ENCODE measurements at places on chromosomes 16 and 17.

- DNase-seq: no peak
Observed at GRCh38 chr17:1365445-1366039, 34.5 kb downstream of the YWHAE start.

DNA sequence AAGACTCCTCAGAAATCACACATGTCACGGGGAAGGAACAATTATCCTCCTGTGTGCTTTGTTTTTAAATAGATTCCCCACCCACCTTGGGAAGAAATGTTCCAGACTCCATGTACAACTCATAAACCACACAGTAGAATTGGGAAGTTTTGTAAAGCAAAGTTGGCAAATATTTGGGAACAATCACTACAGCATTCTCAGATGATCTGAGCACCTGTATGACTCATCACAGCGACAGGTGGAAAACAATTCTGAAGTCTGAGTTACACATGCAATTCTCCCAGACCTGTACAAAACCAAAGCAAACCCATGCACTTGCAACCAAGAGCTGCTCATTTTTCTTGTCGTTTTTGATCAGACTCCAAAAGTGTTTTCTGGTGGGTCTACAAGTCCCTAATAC lies 14.4 kb upstream of the MYLK3 start:
- DNase-seq: no peak

DNA sequence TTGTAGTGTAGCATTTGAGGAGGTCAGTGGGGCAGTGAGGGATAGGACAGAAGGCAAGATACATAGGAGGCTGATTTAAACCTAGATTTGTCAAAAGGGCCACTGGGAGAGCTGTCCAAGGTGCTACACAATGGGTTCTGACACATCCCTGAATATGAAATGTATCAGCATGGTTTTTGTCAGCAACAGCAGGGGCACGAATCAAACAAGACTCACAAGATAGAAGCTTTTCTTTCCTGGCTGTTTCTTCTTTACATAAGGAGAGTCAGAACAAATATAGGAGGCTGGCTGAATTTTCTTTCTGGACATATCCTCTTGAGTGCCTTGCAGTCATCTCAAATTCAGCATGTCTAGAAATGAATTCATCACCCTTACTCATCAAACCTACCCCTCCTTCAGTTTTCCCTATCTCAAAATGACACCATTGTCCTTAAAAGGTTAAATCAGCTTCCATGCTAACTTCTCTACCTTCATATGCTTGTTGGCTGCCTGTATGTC lies 130.5 kb downstream of the NPIPB5 start:
- DNase-seq: no peak

DNA sequence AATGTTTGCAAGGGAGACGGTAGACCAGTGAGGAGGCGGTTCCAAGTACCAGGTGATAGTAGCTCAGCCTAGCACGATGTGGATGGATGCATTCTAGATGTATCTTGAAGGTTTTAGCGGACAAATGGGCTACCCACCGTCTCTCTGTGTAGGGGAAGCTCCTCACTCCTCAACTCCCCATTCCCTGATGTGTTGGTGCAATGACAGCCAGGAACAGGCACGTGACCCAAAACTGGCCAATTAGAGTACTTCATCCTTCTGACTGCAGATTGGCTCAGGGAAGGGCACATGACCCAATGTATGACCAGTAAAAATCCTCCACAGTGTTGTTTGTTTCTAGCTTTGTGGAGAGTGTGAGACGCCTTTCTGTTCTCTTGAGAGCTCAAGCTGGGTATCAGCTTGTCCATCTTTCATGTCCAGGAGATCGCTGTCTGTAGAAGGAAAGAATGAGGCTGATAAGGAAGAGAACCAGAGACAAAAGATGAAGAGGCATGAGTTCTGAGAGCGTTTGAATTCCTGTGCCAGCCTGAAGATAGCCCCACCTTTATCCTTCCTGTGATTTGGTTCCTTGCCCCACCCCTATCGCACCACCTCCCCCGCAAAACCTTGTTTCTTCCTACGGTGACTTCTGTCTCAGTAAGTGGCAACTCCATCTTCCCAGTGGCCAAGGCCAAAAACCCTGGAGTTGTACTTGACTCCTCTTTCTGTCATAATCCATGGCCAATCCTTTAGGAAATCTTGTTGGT lies 2.3 kb upstream of the BORCS6 start:
- DNase-seq: peak; percentile 82

DNA sequence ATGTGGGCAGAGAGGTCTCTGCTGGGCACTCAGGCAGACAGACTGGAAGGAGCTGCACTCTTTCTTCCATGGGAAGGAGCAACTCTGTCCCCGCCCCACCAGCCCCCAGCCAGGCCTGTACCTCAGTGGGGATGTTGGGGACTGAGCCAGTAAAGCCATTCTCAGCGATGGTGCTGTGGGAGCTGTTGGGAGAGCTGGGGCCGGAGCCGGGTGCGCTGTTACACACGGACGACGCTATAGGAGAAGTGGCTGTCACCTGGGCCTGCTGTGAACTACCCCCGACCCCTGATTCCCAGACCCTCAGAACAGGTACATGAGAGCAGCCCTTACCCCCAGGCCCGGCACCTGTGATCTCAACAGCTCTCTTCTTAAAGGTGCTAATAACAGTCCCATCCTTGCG lies 21.5 kb downstream of the G6PC3 start:
- no peak for DNase-seq

- no peak for DNase-seq
Observed at GRCh38 chr16:67969254-67970039, 1.0 kb upstream of the SLC12A4 start.

DNA sequence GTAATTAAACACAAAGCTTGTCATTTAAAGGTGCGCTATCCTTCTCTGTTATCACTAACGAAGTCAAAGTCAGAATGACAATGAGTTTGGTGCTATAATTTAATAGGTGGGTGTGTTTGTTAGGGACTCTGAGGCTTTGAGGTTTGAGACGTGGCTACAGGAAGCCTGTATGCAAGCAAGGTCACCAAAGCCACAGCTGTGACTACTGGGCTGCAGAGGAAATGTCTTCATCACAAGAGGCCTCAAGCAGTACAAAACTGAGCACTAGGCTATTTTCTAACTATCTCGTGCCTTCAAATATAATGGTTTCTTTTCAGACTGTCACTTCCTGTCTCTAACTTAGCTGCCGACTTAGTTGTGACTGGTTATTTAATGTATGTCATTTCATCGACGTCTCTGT lies 141.2 kb downstream of the AATF start:
- DNase-seq: peak; percentile 63

- DNase-seq: no peak
Observed at GRCh38 chr16:49437344-49437743, 63.7 kb downstream of the C16orf78 start.

GRCh38 chr17:66549311-66549704 lies 246.9 kb downstream of the PRKCA start:
- DNase-seq: no peak

GRCh38 chr16:19104607-19105006 lies 9.2 kb upstream of the ITPRIPL2 start:
- no peak for DNase-seq

DNA sequence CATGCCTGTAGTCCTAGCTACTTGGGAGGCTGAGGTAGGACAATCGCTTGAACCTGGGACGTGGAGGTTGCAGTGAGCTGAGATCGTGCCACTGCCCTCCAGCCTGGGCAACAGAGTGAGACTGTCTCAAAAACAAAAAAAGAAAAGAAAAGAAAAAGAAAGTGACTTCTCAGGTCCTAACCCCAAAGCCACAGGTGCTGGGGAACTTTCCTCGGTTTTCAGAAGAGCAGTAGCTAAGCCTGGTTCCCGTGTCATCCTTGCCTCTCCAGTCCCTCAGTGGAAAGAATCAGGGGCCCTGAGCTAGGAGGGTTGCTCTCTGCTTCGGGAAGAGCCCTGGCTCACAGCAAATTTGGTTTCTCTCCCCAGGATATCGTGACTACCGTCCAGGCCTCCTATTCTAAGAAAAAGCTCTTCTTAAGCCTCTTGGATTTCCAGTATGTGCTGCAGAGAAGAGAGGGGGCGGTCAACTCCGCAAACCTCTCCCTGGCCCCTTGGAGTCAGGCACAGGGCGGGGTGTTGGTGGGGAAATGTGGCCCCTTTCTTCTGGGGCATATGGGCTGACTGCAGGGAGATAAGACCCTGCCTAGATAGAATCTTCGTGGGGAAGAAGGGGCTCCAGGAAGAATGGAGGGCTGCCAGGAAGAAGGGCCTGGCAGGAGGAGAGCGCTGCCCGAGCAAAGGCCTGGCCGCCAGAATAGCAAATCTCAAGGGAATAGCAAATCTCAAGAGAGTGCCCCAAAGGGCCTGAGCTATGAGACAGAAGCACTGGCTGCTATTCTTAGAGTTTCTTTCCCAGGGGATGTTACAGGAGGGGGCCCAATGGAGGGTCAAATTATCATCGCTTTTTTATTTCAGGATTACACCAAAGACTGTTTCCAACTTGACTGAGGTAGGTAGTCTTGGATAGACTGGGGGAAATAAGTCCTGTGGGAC lies 8.3 kb upstream of the NLRC5 start:
- no peak for DNase-seq

DNA sequence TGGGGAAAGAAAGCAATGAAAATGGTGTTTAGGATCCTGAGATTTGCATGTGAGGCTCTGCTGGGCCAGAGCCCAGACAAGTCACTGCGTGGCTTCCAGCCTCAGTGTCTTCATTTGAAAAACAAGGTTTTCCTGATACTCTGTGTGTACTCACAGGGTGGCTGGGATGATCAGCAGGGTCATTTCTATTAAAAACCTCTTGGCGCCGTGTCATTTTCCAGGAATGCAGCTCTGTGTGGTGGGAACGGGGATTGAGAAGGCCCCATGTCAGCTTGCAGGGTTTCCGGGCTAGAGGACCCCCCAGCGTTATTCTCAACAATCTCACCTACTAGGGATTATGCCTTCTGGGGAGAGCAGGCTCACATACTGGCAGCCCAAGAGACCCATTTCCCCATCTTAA lies 73.5 kb downstream of the FOXL1 start:
- no peak for DNase-seq

GRCh38 chr16:57760357-57761160 lies 25.0 kb downstream of the KATNB1 start:
- DNase-seq: no peak

DNA sequence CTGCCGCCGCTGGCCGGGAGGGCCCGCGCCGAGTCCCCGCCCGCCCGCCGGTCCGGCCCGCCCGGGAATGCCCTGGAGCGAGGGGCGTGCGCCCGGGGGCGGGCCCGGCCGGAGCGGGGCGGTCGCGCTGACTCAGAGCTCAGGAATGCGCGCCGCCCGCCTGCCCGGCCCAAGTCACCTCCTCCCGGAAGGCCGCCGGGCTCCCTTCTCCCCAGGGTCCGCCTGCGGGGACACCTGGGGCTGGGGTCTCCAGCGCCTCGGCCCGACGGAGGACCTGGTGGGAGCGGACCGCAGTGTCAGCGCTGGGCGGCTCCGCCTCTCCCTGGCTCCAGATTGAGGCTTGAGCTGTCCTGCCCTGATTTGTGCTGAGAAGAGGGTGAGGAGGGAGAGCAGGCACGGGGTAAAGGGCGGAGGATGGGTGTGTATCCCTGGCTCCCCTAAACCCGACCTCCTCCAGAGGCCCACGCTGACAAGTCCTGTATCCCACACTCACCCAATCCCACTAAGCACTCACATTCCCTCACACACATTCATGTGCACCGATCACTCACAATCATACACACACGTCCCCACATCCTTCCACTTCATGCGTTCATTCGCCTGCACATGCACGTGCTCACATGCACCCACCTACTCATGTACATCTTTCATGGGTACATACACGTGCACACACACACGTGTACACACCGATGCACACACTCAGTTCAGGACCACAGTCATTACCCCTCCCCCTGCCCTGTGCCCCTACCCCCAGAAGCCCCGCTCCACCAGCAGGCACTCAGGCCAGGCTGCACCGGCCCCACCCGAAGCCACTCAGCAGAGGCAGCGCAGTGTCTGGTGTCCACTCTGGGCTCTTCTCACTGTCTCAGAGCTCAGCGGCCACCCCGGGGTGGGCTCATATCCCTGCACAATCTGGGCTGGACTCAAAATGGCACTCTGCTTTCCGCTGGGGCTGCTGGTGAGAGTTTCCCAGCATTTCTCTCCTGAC lies at the start of gene RHBDF1:
TSS of gene RHBDF1 (minus strand) at position 71 of the 988 bp plus-strand sequence. CDS start 7,616 bp downstream, outside the sequence.
- no peak for DNase-seq

DNA sequence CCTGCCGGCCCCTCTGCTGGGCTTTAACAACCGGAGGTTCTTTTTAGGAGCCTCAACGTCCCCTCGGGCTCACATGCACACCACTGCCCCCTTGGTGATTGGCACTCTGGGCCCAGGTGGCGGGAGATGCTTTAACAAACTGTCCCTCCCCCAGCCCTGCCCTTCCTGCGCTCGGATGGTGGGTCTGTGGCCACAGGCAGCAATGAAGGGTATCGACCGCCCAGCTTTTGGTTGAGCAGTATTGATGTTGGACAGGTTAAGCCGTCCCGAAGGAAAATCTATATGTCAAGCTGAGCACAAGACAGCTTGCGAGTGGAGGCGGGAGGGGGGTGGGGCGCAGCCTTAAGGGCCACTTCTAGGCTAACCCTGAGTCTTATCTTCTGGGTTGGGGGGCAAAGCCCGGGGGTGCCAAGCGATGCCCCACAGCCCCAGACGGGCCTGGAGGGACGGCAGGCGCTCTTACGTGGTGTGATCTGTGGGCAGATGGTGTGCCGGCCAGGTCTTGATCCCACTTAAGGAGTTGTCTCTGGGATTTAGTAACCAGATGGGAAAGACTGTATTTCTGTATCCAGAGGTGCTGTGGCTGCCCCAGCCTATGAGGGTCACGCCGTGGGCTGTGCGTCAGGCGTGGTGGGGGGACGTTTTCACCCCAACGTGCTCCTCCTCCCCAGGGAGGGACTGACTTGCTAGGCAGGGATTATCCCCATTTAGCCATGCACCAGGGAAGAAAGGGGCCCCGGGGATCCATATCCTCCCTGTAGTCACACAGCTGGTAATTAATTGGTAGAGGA lies 6.2 kb downstream of the GSE1 start:
- no peak for DNase-seq

DNA sequence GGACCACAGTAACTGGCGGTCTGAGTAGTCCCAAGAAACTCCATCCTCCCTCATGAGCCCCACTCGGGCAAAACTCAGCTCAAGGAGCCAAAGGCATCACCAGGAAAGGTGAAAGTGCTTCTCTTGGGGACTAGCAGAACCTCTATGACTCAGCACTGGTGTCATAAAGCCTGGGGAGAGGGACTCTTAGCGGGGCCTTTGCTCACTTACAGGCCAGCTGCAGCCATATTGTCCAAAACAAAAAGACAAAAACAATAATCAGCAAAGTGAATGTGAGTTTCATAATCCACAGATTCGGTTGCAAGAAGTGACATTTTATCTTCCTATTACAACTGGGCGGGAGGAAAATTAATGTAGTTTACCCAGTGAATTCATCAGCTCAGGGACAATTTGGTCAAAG lies at the start of gene TEKT5:
TSS of gene TEKT5 (minus strand) at position 101 of the 400 bp plus-strand sequence. CDS start at position 44, 57 bp downstream.
- DNase-seq: no peak

DNA sequence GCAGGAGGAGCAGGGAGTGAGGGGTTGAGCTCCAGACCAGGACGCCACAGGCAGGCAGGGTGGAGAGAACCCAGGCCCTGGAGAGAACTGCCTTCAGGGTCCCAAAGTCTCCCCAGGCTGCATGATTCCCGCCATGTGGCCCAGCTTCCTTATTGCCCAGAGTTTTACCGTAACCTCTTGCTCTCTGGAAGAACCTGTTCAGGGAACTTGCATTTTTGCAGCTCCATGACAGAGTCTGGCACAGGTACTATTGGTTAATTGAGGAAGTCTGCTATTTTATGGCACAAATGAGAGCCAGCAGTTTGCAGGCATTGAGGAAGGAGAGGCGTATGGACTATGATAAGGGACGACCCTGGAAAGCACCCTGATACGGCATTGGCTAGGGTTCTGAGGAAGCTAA lies 11.6 kb upstream of the NOS2 start:
- no peak for DNase-seq

GRCh38 chr17:49602783-49603182 lies 27.1 kb downstream of the NXPH3 start:
- DNase-seq: no peak

- DNase-seq: no peak
Observed at GRCh38 chr16:69003500-69003899, 102.0 kb upstream of the HAS3 start.
